ENCODE measurements at places on chromosomes 12 and 14. TPM values are rescaled to one million over a fixed set of nuclear protein-coding genes. Genes with fewer than 3 reads are reported as not detected.

DNA sequence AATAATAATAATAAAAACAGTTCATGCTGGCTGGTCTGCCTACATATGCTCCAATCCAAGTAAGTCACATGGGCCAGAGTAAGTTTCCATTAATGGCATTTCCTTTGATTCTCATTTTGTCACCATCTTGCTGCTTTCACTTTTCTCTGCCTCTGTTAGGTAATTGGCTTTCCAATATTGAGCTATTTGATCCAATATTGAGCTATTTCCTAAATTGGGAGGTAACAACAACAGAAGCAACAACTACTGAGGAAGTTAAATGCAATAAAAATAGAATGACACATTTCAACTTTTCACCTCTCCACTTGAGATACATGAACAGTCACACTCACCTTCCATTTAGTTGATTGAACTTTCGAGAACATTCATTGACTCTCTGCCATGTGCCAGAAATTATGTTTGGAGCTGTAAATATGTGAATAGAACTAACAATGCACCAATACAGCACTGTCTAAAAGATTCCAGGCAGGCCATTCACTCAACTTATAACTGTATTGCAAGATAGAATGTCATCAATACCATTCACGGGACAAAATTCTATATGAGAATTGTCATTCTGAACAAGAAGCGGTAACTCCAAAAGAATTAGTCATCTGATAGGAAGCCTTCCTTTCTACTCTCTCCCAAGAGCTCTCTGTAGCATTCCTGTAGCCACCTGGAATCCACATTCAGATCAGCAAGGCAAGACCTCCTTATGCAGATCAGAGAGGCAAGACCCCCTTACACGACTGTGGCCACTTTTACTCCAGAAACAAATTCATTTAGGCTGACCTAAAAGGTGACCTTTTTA, 136.4 kb downstream of the PHLDA1 start:
- ATAC-seq, result no peak

- no peak for ATAC-seq
These were observed 897 bp upstream of the TBX3 start for GRCh38 chr12:114684870-114685273.

GRCh38 chr12:56993346-56993745, 13.0 kb downstream of the ZBTB39 start:
- ATAC-seq, result no peak

Gene CFAP251
- 18.3 TPM for total RNA-seq

Gene TBC1D30
- 0.72 TPM for total RNA-seq

All from esophagus mucosa (tissue), 1 donor.